HS-27A (cell line): ENCODE measurements at places on chromosomes 12 and 14.

- DNase-seq: no peak
Observed at GRCh38 chr12:86186449-86186848, 69.7 kb downstream of the MGAT4C start.

- DNase-seq: no peak
Observed at GRCh38 chr12:89173096-89173495, 179.2 kb downstream of the DUSP6 start.

DNA sequence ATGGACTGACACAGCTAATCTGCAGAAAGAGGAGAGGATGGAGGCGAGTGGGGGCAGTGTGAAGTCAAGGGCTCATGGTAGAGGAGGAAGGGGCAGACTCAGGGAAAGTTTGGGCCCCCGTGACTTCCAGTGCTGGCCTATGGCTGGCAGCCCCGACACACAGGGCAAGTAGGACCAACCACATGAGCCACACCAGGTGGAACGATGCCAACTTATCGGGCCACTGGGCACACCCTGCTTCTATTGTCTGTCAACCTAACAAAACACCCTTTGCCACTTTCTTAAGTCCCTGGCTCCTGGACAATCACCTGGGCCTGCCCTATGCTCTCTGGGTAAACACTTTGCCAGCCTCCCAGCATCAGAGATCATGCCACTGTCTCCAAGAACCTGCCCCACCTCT lies 65.2 kb upstream of the PSMC1 start:
- DNase-seq: no peak

DNA sequence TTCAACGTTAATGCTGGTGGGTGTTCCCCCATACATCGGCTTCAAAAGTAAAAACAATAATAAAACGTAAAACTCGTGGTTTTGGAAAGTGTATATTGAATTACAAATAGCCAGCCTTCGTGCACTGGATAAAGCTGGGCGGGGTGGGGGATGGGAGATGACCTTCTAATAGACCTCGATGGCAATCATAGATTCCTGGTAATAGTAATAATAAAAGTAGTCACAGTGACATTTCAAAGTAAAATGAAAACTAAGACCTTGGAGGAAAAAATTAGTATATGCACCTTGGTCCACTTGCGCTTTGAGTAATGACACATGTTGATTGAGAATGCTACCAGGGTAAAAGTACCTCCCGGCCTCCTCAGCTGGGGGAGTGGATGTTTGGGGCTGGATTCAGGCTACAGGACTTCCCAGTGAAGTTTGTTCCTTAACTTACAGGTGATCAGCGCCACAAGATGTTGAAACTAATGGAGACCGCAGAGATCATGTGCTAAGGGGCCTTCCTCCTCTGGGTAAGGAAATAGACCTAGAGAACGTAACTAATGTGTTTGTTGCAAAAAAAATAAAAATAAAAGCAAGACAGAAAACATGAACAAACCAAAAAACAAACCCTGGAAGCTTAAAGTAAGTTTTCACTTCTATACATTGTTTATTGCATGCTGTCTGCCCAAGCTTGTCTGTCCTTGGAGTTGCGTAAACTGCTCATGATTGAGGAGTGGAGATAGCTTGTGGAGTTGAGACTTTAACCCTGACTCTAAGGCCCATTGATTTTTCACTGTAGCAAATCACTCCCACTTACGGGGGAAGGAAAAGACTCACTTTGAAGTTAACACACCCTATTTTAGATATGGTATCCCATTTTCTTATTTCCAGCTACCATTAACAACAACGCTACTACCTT lies 907 bp upstream of the LRIG3 start:
- DNase-seq: no peak

DNA sequence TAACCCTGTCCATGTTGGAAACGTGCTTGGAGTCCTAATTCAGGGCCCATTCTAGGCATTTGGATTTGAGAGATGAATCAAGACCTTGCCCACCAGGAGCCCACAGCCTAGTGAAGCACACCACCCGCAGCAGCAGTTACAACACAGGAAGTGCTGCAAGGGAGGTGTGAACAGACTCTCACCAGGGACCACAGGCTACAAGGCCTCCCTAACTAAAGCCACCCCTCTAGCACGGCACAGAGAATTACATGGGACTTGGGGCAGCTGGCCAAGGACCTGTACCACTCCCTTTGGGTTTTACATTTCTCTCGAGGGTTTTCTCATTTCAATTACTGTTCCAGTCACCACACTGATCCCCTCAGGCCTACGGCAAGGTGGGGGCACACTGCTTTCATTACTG lies 49.5 kb upstream of the FOXN3 start:
- DNase-seq: no peak

DNA sequence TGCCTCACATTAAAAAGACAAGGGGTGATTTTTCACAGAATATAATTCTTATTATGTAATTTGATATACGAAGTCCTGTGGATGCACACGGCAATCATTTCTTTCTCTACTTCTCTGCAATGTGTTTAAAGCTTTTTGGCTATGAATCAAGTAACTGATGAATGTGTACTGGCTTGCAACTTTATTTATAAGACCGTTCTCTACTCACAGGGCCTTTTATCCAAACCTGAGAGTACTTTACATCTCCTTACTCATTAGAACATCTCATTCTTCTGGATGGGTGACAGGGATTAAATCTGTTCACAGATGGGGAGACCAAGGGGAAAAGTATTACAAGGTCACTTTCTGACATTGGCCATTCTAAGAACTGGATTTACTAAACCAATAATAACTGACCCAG lies 215.8 kb upstream of the DIO2 start:
- DNase-seq: no peak

DNA sequence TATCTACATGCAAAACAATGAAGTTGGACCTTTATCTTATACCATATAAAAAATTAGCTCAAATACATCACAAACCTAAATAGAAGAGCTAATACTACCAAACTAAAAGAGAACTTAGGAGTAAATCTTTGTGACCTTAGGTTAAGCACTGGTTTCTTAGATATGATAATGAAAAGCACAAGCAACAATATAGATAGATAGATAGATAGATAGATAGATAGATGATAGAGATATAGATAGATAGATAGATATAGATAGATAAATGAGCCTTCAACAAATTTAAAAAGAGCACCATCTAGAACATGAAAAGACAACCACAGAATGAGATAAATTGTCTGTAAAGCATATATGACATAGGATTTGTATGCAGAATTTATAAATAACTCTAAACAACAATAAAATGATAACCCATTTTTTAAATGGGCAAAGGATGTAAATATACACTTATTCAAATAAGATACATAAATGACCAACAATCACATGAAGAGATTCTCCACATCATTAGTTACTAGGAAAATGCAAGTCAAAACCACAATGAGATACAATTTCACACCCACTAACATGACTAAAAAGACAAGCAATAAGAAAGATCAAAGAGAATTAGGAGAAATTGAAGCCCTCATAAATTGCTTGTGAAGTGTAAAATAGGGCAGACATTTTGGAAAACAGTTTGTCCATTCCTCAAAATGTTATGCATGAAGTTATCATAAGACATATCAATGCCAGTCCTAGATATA lies 293.7 kb downstream of the BTG1 start:
- no peak for DNase-seq

GRCh38 chr14:95984206-95984605 lies 55.0 kb upstream of the C14orf132 start:
- DNase-seq: no peak

- DNase-seq: no peak
Observed at GRCh38 chr14:105258846-105259245, 10.5 kb downstream of the BTBD6 start.

DNA sequence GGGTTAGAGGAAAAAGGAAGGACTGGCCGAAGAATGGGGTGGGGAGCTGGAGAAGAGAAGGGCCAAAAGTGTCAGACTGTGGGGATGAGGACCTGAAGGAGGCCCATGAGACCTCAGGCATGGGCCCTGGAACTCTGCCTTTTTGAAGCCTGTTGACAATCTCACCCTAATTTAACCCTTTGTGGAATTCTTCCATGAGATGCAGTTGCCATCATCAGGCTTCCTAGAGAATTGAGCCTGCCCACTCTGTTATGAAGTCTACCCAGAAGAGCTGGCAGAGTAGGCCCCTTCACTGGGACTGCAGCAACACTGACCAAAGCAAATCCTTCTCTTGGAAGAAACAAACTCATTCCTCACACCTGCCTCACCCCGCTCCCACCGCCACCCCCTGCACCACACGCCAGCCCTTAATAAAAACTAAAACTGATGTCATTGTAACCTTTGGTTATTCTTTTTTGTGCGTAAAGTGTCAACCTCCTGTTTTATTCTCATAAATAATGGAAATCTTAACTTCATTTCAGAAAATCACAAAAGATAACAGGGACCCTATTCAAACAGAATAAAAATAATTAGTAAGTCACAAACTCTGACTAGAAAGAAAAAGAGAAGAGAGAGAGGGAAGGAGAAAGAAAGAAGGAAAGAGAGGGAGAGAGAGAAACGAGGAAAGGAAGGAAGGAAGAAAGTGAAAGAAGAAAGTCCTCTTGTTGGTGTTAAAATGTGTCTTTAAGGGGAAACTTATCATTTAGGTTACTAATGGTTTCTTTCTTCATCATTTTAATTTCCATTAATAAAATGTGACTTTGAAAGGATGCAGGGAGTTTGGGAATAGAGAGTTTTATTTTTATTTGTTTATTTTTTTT lies 61.3 kb downstream of the CRADD start:
- DNase-seq: no peak

DNA sequence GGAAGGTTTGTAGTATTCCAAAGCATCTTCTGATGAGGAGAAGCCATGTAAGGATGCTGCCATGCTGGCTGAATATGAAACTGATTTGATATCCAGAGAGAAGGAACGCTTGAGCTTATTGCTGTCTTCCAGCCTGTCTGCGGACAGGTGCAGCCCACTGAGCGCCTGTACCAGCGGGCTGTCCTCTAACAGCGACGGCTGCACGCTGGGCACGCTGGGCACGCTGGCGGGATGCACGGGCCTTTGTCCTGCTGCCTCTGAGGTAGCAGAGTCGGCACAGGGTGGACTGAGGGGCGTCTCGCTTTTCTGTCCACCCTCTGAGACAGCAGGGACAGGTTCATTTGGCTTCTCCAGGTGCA lies 85.2 kb downstream of the DUSP16 start:
- DNase-seq: no peak

GRCh38 chr14:27608377-27608776 lies 1010.5 kb upstream of the NOVA1 start:
- DNase-seq: no peak

DNA sequence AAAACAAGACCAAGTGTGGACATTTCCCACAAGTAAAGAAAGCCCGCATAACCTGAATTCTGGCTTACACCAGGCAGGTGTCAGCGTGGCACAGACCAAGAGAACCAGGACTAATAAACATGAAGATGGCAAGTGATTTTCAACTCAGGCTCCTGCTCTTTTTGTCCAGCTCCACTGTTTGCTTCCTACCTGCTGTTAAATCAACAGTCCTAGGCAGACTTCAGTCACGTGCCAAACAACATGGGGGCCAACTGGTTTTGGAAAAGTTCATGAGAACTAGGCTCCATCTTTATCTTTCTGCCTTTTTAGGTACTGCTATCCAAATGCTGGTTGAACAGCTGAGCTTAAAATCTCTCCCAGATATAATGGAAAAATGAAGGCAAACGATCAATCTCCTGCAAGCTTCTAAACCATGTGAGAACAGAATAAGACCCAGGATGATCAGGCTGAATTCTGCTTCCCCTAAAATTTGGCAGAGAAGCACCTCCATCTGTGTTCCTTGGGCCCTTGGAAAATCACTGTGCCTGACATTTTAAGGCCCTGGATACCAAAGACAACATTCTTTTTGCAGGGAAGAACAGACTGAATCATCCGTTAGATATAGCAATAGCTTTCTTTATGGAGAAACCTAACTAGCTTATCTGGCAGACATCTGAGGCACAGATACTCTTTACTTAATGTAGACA lies 215.6 kb upstream of the USP15 start:
- DNase-seq: no peak

DNA sequence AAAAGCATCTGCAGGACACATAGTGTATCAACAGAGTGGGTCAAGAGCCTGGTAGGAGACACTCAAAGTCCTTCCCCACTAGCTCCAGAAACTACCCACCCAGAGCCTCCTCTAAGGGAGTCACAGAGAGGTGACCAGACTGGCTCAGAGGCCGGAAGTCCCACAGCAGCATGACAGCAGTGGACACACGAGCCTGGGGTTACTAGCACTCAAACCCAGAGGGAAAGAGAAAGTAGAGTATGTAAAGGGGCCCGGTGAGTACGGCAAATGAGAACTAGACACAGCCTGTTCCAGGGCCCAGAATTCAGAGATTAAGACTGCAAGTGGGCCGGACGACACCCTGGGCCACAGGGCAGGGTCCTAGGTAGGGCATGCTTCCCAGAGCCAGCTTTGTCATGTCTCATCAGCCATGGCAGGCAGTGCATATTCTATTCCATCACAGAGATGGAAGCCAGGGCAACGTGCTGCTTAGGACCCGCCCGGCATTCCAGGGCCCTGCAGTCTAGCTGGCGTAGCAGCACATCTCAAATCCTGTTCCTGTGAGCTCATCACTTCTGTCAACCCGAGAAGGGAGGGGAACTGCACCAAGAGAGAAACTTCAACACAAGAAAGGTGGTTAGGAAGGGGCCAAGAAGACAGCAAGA lies 4.2 kb downstream of the IFFO1 start:
- DNase-seq: peak; percentile 57

DNA sequence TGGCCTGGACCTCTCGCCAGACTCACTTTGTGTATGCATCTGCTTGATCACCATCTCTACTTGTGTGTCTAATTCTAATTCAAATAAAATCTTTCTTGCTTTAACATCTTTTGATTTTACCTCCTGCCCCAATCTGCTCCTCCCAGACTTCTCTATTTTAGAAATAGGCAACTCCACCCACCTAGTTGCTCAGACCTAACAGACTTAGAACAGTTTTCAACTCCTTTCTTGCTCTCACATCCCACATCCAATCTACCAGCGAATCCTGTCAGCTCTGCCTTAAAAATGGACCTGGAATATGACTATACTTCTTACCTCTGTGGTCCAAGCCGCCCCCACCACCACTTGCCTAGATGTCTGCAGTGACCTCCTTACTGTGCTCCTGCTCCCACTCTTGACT lies 18.7 kb downstream of the NRXN3 start:
- no peak for DNase-seq

DNA sequence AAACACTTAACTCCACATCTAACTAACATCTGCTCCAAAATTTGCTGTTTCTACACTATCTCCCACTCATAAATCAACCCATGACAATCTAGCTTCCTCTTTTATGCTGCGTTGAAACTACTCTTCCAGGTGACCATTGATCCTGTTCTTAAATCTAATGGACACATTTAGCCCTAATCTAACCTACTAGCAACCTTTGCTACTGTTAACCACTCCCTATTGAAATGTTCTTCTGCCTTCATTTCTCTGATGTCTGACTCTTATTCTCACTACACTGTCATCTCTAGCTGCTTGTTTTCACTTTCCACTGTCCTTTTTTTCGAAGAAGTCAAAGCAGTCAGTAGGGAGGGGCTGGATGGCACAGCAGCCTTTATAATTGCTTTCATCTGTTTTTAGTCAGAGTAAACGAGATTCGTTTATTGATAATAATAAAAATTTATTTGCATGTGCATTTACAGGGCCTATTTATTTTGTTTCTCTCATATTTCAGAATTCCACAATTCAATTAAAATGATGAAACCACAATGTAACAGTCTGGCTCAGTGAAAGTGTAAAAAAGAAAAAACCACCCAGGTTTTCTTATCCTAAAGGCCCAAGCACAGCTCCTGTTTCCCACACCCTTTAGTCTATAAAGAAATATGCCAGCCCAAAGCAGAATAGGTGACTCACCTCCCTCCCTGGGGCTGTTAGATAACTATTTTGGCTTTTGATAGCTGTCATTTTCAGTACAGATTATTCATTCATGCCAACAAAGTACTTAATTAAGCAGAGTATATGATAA lies 44.9 kb downstream of the ATP2B1 start:
- no peak for DNase-seq

- peak; percentile 83 for DNase-seq
Observed at GRCh38 chr12:49130151-49131050, 794 bp downstream of the TUBA1B start.
